Neural crest cell (in vitro differentiated cells): ENCODE measurements at places on chromosomes 6 and 20. TPM values are rescaled to one million over a fixed set of nuclear protein-coding genes. Genes with fewer than 3 reads are reported as not detected.

Gene RAB44
- not detected in 2 replicates for total RNA-seq

Gene RFX6
- not detected in 2 replicates for total RNA-seq

Gene BMP6
- 0.44 and 0.55 TPM in 2 replicates for total RNA-seq

Gene PXT1
- 0.14 TPM in 1 of 2 replicates, not detected in the other for total RNA-seq

Gene FAM209A
- total RNA-seq = 0.42 and 0.50 TPM in 2 replicates

Gene TUBB2B
- total RNA-seq = 655 and 665 TPM in 2 replicates

Gene DZANK1
- 7.5 and 8.0 TPM in 2 replicates for total RNA-seq

Gene MTCH1
- total RNA-seq = 182 and 193 TPM in 2 replicates

Gene ANKRD66
- not detected in 2 replicates for total RNA-seq

Gene ZC2HC1B
- total RNA-seq = not detected in 2 replicates

Gene NINL
- 41.2 and 44.0 TPM in 2 replicates for total RNA-seq

Gene LRRC1
- 6.6 and 7.1 TPM in 2 replicates for total RNA-seq

Gene TRIM40
- total RNA-seq = not detected in 2 replicates

Gene SOX18
- not detected in 2 replicates for total RNA-seq

Gene CCN2
- total RNA-seq = 20.3 and 24.2 TPM in 2 replicates

Gene ACTL10
- total RNA-seq = 0.75 TPM in 2 replicates

Gene SIRPG
- not detected in 2 replicates for total RNA-seq

Gene IMPG1
- total RNA-seq = not detected in 2 replicates

Gene FOXC1
- total RNA-seq = 1.7 and 1.8 TPM in 2 replicates
